Motor neuron (in vitro differentiated cells): ENCODE measurements at places on chromosomes 16 and 17. TPM values are rescaled to one million over a fixed set of nuclear protein-coding genes. Genes with fewer than 3 reads are reported as not detected.
A peak's percentile ranks its signal among the peaks of the same experiment; 100 is the strongest.

Gene EME1
- total RNA-seq: 14.5 and 16.7 TPM in 2 replicates

GRCh38 chr16:82755570-82756282 is 129.0 kb downstream of the CDH13 start:
- no peak for ATAC-seq

Gene KRTAP4-4
- 0.18 TPM in 1 of 2 replicates, not detected in the other for total RNA-seq

Gene ELMO3
- total RNA-seq: 1.4 and 1.5 TPM in 2 replicates

DNA sequence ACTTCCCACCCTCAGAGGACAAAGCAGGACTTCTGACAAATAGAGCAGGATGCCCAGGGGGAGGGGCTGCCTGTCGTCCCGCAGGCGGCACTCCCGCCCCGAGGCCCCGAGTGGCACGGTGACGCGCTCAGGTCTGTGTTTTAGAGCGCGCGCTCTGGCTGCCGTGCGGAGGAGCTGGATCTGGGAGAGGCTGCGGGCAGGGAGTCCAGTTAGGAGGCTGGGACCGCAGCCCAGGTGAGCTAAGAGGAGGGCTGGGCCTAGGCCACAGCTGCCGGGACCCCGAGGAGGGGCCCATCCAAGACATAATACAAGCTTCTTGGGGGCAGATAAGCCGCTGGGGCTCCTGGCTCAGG is 6.4 kb downstream of the DOC2A start:
- no peak for ATAC-seq

DNA sequence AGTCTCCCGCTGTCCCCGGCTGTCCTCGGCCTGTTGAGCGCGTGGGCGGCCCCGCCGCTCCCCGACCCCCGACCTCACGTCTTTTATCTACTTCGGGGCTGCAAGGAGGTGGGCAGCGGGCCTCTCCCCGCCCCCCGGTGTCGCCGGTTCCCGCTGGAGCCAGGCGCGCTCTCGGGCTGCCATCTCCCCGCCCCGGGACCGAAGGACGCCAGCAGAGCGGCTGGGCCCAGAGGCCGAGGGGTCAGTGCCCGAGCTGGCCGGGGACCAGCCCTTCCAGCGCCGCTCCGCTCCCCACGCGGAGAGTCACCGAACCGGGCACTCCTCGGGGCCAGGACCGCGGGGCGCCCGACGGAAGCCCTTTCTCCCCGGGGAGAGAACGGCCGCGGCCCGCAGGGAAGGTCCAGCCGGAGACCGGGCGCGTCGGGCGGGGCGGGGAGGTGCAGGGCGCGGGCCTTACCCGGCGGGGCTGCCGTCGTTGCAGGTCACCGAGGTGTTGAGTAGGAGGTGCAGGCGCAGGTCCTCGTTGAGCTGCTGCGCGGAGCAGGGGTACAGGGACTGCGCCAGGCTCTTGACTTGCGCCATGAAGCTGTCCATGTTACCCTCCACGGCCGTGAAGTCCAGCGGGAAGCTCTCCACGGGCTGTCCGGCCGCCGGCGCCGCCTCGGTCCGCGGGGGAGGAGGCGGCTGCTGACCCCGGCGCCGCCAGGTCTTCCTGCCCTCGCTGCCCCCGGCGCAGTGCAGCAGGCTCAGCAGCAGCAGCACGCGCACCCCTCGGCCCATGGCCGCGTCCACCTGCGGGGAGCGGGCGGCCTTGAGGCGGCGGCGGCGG is 643 bp downstream of the NOTUM start:
- peak; percentile 2 for ATAC-seq

- ATAC-seq: peak; percentile 48
Observed at GRCh38 chr16:19382887-19383816, 34.5 kb upstream of the TMC5 start.

DNA sequence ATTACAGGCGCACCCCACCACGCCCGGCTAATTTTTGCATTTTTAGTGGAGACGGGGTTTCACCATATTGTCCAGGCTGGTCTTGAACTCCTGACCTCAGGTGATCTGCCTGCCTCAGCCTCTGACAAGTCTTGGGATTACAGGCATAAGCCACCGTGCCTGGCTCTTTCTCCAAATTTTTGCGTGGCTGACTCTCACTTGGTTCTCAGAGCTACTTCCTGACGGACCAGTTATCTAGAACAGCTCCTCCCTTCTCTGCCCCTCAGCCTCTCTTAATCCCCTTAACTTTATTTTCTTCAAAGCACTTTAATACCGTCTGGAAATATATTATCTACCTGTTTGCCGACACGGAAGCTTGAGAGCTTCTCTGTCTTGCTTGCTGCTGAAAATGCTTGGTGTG is 4.2 kb downstream of the YPEL2 start:
- ATAC-seq: no peak

- ATAC-seq: no peak
Observed at GRCh38 chr17:7992516-7992915, 9.9 kb upstream of the GUCY2D start.

DNA sequence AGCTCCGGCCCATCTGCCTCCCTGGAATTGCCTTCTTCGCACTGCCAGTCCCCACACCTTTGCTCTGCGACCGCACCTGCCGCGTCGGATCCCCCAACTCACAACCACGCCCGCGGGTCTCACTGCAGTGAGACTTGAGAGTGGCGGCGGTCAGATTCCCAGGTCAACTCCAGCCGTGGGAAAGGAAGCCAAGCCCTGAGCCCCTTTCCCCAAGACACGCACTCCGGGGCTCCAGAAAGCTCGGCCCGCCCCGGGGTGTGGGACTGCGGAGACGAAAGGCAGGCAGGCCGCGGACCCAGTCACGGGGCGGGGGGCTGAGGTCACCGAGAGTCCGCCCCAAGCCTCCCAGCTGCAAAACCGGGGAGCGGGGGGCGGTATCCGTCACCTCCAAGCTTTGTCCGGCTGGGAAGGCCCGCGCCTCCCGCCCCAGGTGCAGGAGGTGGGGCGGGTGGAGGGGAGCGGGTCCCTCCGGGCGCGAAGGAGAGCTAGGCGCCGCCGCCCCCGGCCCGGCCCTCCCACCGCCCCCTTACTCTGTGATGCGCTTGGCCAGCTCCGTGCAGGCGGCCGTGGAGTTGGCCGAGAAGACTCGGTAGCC is 615 bp downstream of the PRPSAP1 start:
- ATAC-seq: no peak

- no peak for ATAC-seq
Observed at GRCh38 chr17:19996086-19996485, 13.1 kb upstream of the SPECC1 start.

DNA sequence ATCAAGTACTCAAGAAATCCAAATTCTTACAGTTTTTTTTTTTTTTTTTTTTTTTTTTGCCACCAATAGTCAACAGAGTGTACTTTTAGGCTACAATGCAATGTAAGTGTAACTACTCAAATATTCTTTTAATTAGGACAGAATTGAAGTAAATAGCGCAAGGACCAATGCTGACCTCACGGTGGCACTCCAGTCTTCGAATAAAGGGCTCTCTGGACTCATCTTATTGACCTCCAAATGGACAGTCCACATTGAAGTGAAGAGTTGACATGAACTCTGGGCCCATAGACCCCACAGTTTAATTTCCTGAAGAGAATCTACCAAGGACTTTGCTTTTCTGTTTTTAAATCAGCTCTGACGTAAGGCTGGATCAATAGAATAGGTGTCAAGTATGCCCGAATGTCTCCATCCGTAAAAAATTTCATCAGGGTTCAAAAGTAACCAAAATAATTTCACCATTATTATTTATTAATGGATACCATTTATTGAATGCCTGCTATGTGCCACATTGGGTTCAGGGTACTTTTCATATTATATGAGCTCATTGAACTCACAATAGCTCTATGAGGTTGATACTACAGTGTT is 7.3 kb upstream of the DDX52 start:
- ATAC-seq: peak; percentile 74

DNA sequence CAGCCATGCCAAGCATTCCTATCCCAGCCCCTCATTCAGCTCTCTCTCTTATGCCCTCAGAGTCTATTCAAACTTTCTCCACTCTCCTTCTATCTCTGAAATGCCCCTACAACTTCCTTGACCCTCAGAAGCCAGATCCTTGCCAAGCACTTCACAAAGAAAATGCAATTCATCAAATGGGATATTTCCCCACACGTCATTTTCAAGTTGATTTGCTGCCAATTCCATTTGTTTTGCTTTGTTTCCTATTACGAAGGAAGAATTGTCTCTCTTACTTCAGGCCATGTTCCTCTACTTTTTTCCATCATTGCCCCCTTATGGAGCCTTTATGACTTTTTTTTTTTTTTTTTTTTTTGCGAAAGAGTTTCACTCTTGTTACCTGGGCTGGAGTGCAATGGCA is 9.2 kb upstream of the ALOX12 start:
- no peak for ATAC-seq

- peak; percentile 91 for ATAC-seq
Observed at GRCh38 chr17:20128036-20128667, 119.0 kb downstream of the SPECC1 start.

Gene PYDC1
- not detected in 2 replicates for total RNA-seq
